ENCODE measurements at places on chromosomes 5 and 9. TPM values are rescaled to one million over a fixed set of nuclear protein-coding genes. Genes with fewer than 3 reads are reported as not detected.
A peak's percentile ranks its signal among the peaks of the same experiment; 100 is the strongest.

Gene ALDH7A1
- polyA plus RNA-seq = 18.1 TPM

- DNase-seq = no peak
Measured at GRCh38 chr5:177154003-177154643, 20.6 kb downstream of the NSD1 start.

DNA sequence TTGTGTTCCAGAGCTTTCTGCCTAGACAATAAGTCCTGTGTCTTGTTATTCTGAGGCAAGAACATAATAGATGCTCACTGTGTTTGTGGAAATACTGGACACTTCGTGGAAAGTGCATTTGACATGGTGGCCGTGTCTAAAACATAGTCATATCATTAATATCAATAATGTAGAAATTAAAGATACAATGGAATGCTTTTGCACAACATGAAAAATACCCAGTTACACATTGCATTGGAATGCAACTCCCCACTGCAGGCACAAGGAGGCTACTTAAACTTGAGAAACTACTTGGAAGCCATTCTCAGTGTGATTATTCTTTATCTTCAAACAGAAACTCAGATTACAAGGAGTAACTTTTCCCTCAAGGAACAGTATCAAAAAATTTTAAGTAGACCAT, 145.3 kb upstream of the ZNF462 start:
- no peak for DNase-seq

GRCh38 chr5:73433982-73434342, 14.6 kb downstream of the FOXD1 start:
- no peak for DNase-seq

GRCh38 chr9:69254223-69254622, 70.8 kb upstream of the ENTREP1 start:
- DNase-seq = no peak

DNA sequence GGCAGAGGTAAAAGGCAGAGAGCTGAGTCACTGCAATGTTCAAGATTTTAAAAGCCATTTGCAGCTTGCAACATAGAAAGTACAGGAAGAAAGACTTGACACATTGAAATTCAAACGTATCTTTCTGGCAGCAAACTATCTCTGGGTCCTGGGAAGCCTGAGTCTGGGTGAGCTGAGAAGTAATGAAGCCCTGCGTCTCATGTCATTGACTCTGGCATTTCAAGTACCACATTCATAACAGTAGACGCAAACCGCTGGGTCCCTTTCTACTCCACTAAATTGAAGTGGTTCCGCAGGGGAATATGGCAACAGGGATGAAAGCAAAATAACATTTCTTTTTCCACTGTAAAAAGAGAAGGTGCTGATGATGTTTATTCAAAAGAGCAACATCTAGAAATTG, 694.3 kb downstream of the BRINP1 start:
- no peak for DNase-seq

DNA sequence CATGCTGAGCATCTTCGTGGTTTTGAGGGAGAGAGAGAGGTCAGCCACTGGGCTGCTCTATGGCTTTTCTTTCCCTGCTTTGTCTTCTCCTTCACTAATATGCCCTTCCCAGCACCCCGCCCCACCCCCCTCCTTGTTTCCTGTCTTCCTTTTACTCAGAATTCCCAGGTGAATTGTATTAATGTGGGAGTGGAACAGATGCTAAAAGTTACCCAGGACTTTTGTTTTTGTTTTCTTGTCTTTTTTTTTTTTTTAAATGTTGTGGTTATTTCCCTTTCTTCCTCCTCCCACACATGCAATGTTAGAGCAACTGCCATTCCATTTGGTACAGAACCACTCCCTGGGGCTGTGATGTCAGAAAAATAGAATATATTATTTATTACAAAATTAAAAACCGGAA, 442.7 kb upstream of the CD180 start:
- DNase-seq = no peak

Gene ECSCR
- polyA plus RNA-seq = 1.6 TPM

Gene PHYKPL
- 57.7 TPM for polyA plus RNA-seq

Gene SPATA31C1
- polyA plus RNA-seq = 0.13 TPM

Gene ARHGEF39
- polyA plus RNA-seq = 8.7 TPM

DNA sequence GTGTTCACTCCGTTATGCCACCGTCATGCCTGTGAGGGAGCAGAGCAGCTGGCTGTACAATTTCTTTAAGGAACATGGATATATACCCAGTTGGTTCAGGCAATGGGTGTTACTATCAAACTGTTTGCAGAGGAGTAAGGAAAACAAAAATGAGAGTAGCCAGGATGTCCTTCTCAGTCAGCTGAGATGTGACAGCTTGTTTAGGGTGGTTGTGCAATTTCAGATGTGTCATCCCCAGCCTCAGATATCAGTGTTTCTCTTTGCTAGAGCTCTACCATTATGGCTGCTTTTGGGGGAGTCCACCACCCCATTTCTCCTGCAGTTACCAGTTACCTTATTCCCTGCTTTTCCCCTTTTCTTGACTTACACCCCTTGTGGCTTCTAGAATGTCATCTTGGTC, 135.2 kb upstream of the SLC24A2 start:
- no peak for DNase-seq

Gene NR3C1
- 13.7 TPM for polyA plus RNA-seq

Gene CORO2A
- polyA plus RNA-seq = 45.3 TPM

Gene CDH9
- 0.39 TPM for polyA plus RNA-seq

DNA sequence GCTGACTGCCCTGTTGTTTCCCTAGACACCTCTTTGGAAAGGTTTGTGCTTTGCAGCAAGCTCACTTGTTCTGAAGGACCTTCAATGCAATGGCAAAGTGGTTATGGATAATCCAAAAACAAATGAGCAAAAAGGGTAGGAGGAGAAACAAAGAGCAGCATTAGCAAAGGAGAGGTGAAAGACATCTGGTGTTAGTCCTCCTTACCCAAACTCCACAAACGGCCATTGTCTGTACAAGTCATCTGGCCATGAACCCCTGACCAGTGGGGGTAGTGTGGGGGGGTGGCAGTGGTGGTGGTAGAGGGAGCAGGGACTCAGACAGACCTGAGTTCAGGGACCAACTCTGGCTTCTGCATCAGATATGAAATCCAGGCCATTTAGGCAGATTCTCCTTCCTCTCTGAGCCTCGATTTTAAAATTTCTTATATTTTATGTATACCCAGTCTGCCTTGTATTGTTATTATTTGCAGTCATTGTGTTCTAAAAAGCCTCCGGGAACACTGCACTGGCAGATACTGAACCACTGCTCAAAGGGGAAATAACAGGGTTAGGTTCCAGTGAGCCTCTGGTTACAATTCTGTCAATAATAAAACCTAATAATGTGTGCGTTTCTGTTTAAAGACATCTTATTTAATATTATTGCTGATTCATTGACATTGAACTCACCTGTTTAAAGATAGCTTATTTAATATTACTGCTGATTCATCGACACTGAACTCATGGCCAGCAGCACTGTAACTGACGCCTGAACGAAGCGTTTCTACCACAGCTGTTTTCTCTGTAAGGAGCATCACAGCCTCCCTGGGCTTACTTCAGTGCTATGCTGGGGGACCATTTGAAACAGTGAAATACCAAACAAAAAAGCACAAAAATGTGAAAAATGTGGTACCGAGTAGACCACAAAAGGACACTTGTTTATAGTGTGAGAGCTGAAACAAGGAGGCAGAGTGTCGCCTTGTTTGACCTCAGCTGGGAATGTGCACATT, 156.0 kb downstream of the SEC61B start:
- no peak for DNase-seq

- DNase-seq = no peak
Measured at GRCh38 chr9:16119261-16120230, 566.7 kb downstream of the CCDC171 start.

Gene CDHR2
- polyA plus RNA-seq = 411 TPM

DNA sequence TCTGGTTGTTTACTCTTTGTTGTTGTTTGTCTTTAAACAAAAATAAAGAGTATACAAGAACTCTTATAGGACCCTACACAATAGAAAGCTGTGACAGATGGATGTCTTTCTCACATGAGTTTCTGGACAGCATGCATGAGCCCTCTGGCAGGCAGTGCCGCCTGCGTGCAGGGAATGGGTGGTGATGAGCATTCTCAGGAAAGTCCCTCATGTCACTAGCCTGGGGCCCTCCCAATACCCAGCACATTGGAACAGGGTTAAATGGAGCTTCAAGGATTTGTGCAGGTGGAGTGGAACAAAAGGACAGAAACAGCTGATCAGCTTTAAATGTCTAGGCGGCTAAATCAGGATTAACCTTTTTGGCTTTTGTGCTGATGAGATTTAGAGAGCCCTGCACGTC, 181.0 kb upstream of the CD180 start:
- DNase-seq = no peak

Gene MFAP3
- polyA plus RNA-seq = 4.2 TPM

DNA sequence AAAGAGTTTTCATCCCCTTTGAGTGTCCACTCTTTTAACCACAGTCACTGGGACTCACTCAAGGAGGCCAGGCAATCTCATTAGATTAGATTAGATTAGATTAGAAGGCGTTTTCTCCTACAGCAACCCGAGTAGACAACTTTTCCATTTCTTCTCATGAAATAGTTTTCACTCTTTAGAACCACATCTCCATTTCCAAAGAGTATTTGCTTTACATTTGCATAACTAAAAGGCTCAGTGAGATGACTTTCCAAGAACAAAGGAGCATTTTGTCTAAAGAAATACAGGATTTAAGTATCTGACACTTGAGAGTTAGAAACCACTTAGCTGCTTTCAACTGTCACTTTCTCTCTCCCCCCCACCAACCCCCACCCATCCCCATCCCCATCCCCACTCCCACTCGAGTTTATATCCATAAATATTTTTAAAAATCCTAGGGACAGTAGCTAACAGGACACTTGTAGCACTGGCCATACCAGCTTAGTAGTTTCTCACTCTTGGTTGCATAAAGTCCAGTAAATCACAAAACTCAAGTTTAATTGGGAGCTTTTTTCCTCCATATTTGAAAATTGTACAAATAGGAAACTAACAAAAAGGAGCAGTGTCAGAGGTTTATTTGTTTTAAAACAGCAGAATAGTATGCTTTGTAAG, 2202.9 kb upstream of the WWC1 start:
- DNase-seq = no peak

Gene SLC36A2
- not detected for polyA plus RNA-seq

GRCh38 chr9:85401998-85402397, 339.8 kb downstream of the AGTPBP1 start:
- DNase-seq = no peak

DNA sequence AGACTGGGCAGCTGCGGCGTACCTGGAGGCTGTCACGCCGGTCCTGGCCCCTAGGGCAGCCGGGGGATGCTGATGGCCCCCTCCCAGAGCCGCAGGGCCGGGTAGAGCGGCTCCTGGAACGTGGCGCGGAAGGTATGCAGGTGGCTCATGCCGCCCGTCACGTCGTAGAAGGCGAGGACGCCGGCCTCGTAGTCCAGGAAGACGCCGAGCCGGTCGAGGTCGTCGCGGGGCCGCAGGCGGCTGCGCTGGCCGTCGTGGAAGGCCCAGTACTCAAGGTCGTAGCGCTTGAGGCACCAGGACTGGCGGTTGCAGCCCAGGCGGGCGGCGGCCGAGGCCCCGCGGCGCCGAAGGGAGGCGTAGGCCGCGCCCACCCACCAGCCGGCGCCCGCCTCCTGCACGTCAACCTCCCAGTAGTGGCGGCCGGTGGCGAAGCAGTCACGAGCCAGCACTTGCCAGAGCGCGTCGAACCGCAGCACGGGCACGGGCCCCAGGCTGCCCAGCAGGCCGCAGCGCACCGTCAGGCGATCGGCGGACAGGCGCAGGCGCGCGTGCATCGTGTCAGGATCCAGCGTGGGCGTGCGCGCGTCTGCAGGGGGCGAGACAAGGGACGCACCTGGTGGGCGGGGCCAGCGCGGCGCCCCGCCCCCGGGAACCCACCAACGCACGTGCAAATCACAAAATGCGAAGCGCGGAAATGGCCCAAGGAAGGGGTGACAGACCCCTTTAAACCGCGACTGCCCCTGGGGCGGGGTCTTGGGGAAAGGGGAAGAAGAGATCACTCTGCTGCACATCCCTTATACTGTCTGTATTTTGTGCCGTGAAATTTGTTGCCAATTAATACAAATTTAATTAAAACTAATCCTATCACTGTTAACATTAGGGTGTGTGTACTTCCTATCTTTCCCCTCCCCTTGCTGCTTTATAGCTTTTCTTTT, 31.2 kb downstream of the NANS start:
- peak; percentile 78 for DNase-seq

- DNase-seq = peak; percentile 29
Measured at GRCh38 chr5:10622810-10623209, 58.9 kb downstream of the ANKRD33B start.

DNA sequence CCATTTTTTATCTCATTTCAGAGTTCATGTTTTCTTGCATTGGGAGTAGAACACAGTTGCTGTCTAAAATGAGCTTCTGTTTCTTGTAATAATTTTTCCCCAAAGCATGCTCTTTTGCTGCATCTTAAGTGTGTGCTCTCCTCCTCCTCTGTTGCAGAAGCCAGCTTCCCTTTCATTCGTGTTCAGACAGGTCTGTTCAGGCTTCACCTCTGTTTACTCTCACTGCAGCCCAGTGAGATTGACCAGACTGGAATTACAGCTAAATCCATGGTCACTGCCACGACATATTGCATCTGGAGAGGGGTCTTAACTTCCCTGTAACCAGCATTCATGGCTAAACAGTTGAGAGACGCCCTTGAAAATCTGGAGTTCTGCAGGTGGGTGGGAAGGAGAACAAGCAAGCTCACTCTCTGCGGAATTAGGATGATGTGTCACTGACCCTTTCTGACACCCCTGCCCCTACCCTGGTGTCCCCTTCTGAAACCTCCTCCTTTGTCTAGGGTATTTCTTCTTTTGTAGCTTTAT, 223.2 kb downstream of the FSTL4 start:
- DNase-seq = no peak

- DNase-seq = no peak
Measured at GRCh38 chr5:39465843-39466242, 41.1 kb upstream of the DAB2 start.

Gene IFNK
- not detected for polyA plus RNA-seq

Gene OCLN
- polyA plus RNA-seq = 8.5 TPM

Gene ZNF366
- 2.1 TPM for polyA plus RNA-seq

DNA sequence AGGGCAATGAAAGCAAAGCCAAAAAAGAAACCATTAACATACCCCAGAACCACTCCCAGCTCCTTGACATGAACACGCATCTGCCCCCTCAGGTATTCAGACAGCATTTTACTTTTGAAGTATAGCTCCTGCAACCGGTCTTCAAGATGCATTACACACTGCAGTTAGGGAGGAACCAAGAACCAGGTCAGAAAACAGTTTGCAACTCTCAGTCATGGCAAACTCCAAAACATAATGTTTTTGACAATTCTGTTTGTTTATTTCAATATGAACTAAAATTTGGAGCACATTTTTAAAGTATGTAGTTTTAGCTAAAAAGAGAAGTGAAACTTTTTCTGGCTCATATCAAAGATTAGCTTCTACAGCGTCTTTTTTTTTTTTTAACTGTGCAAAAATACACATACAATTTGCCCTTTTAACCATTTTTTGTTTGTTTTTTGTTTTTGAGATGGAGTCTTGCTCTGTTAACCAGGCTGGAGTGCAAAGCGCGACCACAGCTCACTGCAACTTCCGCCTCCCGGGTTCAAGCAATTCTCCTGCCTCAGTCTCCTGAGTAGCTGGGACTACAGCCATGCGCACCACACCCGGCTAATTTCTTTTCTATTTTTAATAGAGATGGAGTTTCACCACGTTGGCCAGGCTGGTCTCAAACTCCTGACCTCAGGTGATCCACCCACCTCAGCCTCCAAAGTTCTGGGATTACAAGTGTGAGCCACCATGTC, 12.2 kb upstream of the RAPGEF6 start:
- no peak for DNase-seq

Gene CCL21
- polyA plus RNA-seq = 24.6 TPM

- no peak for DNase-seq
Measured at GRCh38 chr9:73617586-73617985, 465.9 kb downstream of the ANXA1 start.

- DNase-seq = peak; percentile 76
Measured at GRCh38 chr9:112337547-112337946, 4.1 kb upstream of the PTBP3 start.

GRCh38 chr9:89564346-89564878, 40.4 kb upstream of the GADD45G start:
- no peak for DNase-seq
